Activated naive CD4-positive, alpha-beta T cell treated with anti-CD3 and anti-CD28 coated beads, Interleukin-2, amount 50 U/mL, for 72 hours (primary cell): ENCODE measurements at places on chromosomes 4 and X. TPM values are rescaled to one million over a fixed set of nuclear protein-coding genes. Genes with fewer than 3 reads are reported as not detected.

The HTN3 gene
- total RNA-seq: not detected

The JAKMIP1 gene
- total RNA-seq: 7.4 TPM

The SPIN3 gene
- 11.7 TPM for total RNA-seq

The GC gene
- total RNA-seq: not detected

The LRIT3 gene
- 0.20 TPM for total RNA-seq

The AFM gene
- total RNA-seq: not detected

DNA sequence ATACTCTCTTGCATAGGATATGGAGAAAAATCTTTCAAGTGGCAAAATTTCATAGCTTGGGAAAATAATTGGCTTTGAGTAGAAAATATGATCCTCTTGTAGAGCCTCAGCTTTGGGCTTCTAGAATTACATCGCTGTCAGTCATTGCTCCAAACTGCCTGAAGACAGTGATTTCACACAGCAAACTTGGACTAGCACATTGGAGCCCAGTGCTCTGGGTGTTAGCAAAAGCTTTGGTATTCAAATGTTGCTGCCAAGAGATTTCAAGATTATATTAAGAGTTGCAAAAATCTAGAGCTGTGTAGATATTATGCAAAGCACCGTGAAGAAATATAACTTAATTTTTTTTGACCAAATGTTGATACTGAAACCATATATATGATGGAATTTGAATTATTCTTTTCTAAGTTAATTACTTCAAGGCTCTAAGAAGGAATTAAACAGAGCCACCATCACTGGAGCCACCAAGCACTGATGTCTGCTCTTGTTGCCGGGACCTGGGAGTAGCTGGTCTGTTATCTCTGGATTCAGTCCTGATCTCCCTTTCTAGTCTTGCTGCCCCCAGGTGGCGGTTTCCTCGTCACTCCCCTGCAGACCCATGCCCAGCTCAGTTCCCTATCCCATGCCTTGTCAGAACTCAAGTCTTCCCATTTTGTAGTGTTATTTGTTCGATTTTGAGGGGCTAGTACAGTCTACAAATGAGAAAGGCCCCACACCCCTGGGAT is 260.7 kb upstream of the SFRP2 start:
- no peak for DNase-seq

DNA sequence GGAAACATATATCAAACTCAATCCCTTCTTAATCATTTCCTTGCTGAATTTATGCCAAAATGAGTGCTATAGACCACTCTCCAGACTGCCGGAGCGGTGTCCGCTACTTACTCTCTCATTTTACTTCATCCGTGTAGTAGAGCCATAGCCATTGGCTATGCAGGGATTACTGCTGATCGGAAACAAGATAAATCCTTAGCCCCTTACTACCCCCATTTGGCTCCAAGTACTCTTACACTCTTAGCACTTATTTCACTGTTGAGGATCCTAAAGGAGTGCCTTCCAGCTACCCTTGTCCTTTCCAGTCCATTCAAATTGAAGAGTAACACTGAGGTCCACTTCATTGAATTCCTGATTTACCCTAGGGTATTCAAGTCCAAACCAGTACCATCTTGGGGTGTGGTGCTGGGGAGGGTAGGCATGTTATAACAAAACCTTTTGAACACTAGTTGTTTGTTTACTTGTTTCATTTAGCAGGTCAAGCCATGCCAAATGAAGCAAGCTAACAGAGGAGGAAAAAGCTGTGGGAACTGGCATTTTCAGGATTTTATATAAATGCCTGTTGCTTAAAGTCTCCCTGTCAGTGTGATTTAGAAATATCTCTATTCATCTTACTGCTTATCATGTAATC is 715.1 kb downstream of the FSTL5 start:
- no peak for DNase-seq

DNA sequence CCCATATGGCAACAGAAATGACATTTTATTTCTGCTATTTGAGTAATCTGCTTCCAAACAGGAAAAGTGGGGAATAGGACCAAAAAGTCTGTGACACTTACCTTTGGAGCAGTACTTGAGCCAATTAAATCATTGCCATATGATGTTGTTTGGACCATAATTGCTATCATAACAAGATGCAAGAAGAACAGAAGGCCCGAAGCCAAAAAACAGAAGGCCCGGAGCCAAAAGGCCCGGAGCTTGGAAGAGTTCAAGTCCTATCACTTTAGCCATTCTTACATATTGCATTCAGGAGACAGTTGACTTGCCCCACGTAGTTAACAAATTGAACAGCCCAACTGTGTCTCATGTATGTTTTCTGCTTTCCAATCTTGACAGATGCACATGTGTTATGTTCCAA is 285.6 kb downstream of the ARHGAP24 start:
- DNase-seq: no peak

- no peak for DNase-seq
These were observed 21.9 kb downstream of the COQ2 start for GRCh38 chr4:83262682-83263081.

- DNase-seq: no peak
These were observed 46.2 kb downstream of the GUCY1B1 start for GRCh38 chr4:155805016-155805415.

GRCh38 chrX:37679888-37680287 is 5.7 kb upstream of the XK start:
- no peak for DNase-seq
